ENCODE measurements at places on chromosomes 13 and 19.

DNA sequence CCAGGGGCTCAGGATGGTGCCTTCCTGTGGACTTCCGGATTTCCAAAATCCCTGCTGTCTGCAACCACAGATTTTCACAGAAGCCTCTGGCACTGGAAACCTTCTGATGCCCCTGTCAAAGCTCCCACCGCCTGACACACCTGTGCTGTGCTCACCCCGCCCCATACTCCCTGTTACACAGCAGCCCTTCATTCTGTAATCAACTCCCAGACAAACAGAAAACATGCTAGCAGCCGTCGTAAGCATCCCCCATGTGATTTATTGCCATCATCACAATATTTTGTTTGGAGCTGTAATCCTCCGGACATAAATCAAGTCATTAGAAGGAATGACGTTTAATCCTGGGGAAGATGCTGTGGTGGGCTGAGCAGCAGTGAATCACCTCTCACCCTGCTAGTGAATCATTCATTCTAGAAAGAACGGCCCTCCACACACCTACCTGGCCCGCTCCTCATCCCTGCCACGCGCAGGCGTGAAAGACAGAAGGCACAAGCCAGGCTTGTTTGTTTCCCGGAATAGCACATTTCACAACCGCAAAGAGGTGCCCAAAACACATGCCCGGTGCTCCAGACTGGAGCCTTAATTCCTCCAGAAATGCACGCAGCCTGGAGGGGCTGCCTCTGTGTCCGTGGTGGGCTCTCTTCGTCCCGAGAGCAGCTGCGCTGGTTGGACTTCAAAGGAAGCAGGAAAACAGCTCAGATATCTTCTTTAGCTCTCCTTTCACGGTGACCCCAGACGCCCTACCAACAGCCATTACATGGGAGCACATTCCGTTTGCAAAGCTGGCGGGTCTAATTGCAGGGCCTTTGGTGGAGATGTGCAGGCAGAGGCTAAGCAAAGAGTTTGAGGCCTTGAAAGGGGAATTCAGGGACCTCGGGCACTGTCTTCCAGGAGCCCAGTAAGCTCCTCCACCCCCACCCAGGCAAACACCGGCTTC, 41.3 kb upstream of the KCTD15 start:
- DNase-seq: no peak

- DNase-seq: no peak
Measured at GRCh38 chr19:33000510-33000909, 28.5 kb downstream of the FAAP24 start.

GRCh38 chr13:49540552-49540951, 44.8 kb downstream of the PHF11 start:
- no peak for DNase-seq

GRCh38 chr19:14814982-14815652, 19.9 kb downstream of the OR7A5 start:
- DNase-seq: no peak

DNA sequence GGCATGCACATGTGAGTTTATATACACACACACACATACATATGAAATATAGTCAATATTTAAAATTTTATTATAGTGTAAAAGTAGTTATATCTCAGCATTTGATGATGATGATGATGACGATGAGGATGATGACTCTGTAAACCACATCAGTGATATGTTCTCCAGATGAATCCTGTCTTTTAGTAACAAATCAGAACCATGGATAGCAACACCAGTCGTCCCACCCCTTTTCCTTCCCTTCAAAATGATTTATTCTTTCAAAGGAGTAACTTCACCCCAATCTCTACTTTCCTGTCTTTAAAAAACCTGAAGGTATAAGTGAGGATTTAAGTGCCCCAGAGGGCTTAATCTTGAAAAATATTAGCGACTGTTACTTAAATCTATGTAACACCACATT, 74.1 kb downstream of the DCLK1 start:
- DNase-seq: no peak

DNA sequence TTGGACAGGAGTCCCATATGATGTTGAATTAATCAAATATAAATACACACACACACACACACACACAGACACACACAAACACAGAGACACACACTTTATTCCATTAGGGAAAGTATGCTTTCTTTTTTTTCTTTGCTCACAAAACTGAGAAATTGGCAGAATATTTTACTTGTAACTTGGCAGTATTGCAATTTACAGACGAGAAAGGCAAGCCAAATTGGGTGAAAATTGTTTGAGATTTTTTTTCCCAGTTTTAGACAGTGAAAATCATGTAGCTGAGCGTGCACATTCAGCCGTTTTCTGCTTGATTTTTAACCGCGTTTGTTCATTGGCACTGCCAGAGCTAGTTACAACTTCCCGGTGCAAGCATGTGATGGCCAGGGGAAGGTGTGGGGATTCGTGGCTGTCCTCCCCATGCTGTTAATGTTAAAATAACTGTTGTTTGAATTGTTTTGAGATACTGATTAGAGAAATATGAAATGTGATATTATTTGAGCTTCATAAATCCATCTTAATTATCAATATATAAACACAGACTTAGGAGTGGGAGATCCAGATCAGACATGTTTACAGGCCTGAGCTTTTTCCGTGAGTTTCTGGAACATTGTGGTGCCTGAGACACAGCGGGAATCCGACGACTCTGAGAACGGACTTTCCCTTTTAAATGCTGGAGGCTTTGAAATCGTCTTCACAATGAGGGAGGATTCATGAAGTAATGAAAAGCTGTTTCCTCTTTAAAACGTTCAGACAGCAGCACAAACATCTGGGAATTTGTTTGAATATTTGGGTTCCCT, 125.5 kb downstream of the KCNRG start:
- no peak for DNase-seq

DNA sequence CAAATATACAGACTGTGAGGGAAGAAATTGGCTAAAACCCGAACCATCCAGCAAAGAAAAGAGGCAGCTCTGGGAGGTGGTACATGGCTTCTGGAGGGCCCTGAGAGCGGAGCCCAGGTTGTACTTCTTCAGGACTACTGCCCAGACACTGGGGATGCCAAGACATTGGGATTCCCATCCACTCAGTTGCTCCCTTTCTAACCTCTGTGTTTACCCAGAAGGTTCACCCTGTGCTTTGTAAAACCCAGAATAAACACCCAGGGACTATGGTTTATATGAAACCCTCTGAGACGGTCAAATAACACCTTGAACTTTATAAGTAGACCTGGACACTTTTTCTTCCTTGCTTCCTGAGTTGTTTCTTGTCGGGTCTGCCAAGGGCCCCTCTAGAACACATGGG, 9.7 kb downstream of the MEIOSIN start:
- DNase-seq: no peak

GRCh38 chr19:33440682-33441081, 67.2 kb downstream of the CEBPG start:
- no peak for DNase-seq

GRCh38 chr13:20142023-20142926, 18.6 kb downstream of the GJA3 start:
- DNase-seq: no peak

- no peak for DNase-seq
Measured at GRCh38 chr19:48064509-48064908, 20.6 kb upstream of the CABP5 start.
